Osteocyte (in vitro differentiated cells): ENCODE measurements at places on chromosomes 1 and 21.
A peak's percentile ranks its signal among the peaks of the same experiment; 100 is the strongest.

DNA sequence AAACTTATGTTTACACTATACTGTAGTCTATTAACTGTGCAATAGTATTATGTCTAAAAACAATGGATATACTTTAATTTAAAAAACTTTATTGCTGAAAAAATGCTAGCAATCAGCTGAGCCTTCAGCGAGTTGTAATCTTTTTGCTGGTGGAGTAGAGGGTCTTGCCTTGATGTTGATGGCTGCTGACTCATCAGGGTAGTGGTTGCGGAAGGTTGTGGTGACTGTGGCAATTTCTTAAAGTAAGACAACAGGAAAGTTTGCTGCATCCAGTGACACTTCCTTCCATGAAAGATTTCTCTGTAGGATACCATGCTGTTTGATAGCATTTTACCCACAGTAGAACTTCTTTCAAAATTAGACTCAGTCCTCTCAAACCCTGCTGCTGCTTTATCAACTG lies 234.7 kb upstream of the CSF3R start:
- no peak for DNase-seq

DNA sequence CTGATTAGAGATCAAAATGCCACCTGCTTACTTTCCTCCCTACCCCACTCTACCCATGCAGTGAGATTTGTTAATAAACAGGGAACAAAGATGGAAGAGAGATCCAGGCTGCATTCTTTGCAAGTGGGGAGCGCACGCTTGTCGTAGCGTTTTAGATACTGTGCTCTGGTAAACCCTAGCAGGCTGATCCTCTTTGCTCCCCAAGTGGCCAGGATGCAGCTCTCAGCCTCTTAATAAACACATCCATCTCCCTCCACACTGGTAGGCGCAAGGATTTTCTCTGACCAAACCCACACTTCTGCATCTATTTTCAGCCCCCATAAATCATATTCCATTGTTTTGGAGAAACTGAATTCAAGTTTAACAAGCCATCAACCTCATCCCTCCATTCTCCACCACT lies 2.9 kb downstream of the PGBD5 start:
- peak; percentile 27 for DNase-seq

- DNase-seq = no peak
These were observed 29.1 kb upstream of the CNN3 start for GRCh38 chr1:94955767-94956632.

DNA sequence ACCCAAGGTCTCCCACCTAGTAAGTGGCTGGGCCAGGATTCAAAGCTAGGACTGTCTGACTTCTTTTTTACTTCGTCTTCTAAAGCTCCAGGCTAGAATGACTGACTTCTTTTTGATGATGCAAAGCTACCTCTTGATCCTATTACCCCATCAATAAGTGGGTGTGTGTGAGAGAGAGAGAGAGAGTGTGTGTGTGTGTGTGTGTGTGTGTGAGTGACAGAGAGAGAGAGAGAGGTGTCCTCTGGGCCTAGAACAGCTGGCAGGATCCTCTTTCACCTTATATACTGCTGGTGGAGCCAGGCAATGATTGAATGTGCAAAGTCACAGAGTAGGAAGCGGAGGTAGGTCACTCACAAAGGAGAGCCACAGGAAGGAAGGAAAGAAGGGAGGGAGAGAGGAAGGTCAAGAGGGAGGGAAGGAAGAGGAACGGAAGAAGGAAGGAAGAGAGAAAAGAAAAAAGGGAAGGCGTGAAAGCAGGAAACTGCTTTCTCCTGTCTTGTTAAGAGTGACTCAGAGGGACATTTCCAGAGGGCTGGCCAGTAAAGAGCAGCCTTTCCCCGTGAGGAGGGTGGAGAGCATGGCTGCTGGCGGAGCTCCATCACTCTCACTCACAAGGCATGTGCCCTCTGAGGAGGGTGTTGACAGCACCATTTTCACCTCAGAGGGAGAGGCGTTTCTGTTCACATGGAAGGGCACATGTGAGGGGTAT lies 68.9 kb downstream of the CDC7 start:
- DNase-seq = no peak

- DNase-seq = no peak
These were observed 208.8 kb downstream of the KIF26B start for GRCh38 chr1:245363461-245364200.

GRCh38 chr1:175168782-175169181 lies 23.8 kb downstream of the KIAA0040 start:
- DNase-seq = no peak

GRCh38 chr21:43948740-43949498 lies 63.2 kb upstream of the TRAPPC10 start:
- DNase-seq = no peak

- no peak for DNase-seq
These were observed 7.1 kb downstream of the GPR157 start for GRCh38 chr1:9121496-9122409.

DNA sequence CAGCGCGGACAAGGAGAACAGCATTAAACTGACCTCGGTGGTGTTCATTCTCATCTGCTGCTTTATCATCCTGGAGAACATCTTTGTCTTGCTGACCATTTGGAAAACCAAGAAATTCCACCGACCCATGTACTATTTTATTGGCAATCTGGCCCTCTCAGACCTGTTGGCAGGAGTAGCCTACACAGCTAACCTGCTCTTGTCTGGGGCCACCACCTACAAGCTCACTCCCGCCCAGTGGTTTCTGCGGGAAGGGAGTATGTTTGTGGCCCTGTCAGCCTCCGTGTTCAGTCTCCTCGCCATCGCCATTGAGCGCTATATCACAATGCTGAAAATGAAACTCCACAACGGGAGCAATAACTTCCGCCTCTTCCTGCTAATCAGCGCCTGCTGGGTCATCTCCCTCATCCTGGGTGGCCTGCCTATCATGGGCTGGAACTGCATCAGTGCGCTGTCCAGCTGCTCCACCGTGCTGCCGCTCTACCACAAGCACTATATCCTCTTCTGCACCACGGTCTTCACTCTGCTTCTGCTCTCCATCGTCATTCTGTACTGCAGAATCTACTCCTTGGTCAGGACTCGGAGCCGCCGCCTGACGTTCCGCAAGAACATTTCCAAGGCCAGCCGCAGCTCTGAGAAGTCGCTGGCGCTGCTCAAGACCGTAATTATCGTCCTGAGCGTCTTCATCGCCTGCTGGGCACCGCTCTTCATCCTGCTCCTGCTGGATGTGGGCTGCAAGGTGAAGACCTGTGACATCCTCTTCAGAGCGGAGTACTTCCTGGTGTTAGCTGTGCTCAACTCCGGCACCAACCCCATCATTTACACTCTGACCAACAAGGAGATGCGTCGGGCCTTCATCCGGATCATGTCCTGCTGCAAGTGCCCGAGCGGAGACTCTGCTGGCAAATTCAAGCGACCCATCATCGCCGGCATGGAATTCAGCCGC lies 2.5 kb downstream of the S1PR1 start:
- DNase-seq = no peak

GRCh38 chr1:25987951-25988350 lies 9.9 kb downstream of the PAFAH2 start:
- no peak for DNase-seq

DNA sequence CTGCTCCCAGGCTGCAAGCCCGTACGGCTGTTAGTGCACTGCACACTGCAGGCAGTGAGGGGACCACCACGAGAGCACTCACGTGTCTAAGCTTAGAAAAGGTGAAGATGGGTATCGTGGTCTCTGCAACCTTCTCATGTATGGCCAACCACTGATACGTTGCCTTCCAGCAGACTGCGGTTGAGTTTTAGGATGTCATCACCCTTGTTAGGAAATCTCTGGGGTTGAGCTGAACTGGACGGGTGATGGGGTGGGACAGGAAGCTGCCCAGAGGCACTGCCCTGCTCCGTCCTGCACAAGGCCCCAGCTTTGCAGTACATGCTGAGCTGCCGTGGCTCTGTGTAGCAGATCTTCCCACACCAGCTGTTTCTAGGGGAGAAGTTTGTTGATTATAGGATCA lies 43.3 kb downstream of the FAAP20 start:
- no peak for DNase-seq

DNA sequence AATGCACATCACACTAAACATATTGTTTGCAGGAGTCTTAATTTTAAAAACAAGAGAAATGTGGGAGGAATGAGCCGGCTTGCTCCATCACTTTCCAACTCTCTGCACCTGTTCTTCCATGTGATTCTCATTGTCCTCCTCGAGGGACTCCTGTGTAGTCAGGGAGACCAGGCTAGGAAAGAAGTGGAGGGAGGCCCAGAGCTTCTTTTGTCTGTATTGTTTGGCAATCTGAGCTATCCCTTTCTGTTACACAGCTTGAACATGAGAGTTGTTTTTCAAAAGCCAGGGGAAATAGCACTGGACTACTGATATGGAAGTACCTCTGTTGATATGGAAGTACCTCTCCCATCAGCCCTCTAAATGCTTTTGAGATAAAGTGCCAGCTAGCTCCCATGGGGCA lies 18.8 kb upstream of the LRRC8D start:
- DNase-seq = no peak

DNA sequence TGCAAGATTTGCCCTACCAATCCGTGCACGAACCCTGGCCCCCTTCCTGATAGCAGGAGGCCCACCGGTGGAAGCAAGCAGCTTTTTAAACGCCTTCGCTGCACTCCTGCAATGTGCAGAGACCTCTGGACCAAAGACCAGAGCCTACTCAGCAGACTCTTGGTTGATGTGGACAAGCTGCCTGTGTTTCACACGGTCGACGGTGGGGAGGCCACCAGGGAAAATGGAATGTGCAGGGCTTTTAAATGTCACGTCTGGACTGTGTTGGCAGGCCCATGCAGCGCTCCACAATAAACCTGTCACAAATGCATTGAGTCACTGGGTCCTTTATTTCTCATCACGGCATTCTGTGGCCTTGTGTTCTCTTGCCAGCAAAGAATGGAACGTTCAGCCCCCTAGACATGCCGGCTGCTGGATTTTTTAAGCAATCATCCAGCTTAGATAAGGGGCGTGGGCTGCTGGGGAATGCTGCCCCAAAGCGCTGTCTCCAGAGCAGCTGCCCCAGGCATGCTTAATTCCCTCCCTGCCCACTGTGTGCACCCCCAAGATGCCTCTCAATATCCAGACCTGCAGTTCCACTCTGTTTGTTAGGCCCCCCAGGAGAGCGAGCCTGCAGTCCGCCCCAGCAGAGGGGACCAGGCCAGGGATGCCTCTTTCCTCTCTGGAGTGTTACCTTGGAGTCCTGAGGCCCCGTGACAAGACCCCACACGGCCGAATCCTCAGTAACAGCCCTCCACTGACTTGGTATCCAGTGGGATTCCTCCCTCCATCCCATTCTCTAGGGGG lies 71.3 kb downstream of the ATP5PO start:
- DNase-seq = no peak

DNA sequence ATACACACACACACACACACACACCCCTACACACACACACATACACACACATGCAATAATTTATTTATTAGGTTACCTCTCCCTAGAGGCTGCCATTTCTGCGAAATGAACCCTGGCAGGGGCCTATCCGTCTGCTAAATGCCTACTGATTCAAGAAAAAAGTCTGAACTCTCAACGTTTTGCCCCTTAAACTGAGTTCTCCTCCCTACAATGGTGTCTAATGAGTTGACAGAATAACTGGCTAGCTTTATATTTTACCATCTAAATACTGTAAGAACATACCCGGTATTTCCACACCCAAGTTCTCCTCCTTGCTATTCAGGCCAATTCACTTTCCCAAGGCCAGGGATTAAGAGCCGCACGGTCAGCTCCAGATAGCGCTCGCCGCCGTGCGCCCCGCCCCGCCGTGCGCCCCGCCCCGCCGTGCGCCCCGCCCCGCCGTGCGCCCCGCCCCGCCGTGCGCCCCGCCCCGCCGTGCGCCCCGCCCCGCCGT lies 339 bp upstream of the RNPC3 start:
- DNase-seq = no peak
